Activated CD4-positive, alpha-beta T cell treated with anti-CD3 and anti-CD28 coated beads for 36 hours (primary cell): ENCODE measurements at places on chromosomes 3 and 15.

DNA sequence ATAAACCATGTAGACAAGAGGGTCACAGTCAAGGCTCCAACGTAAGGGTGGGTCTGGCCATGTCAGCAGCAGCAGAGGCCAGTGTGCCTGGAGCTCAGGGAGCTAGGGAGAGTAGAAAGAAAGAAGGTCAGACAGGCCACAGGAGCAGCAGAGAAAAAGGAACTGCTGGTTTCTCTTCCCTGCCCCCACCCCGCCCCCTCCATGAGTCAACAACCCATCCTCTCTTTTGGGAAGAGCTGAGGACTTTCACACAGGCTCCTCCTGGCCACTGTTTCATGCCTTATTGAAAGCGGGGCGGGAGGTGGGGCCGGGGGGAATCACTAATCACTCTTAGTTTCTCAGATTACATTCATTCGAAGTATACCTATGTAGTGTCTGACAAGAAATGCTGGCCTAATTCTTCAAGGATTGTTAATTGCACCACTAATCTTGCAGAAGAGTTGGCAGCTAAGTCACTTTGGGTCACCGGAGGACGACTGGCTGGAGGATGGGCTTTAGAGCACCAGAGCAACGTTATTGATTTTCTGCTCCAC lies 9.1 kb upstream of the SCG3 start:
- DNase-seq: no peak

DNA sequence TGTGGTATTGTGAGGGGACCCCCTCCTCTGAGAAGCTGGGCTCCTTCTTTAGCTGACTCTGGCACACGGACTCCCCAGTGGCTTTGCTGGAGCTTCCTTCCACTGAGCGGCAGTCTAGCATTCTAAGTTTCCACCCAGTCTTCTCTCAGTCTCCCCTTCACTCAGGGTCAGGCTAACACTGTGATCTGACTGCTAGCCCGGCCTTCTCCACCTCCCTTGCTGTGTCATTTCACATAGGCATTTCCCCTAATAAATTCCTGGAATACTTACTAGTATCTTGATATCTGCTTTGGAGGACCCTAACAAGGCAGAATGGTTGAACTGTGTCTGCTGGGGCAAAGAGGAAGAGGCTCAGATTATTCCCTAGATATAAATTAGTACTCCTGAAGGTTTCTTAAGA lies 106.2 kb upstream of the THBS1 start:
- DNase-seq: no peak

DNA sequence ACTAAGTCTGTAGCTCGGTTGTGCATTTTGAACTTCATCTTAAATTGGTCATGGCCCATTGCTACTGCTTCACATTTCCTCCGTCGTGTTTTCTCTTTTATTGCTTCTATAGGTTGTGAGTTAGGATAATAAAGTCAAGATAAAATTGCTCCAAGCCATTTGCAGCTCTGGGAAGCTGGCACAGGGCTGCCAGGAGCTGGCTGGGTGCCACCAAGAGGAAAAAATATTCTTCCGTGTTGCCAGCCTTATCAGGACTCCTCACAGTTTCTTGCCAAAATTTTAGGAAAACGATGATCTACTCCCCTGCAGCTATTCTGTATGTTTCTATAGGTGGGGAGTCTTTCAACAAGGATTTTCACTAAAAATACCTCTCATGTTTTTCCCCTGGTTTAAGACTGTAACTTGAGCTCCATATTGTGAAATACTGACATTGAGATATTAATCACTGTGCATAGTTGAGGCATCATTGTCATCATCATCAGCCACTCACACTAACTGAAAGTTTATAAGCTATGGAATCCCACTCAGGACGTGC lies 55.4 kb upstream of the PIAS1 start:
- no peak for DNase-seq

GRCh38 chr3:128547368-128547987 lies 54.5 kb upstream of the GATA2 start:
- no peak for DNase-seq

DNA sequence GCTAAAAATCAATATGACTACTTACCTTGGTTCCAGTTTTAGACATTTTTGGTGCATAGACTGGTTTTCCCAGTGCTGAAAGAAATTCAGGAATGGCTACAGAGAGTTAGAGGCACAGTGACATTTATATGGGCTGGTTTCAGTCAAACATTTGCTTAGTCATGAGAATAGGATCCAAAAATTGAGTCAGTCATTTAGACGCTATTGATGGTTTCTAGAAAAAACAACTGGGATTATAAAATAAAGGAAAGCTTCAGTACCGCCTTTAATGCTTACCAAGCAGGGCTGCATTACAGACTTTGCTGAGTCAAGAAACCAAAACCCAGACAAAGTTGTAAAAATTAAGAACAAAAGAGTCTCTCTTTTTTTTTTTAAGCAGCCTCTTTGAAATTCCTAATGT lies at the start of gene CRYGS:
Gene CRYGS (minus strand): TSS at position 100 of the 400 bp plus-strand sequence. CDS start 54 bp downstream, at position 46.
- no peak for DNase-seq

- no peak for DNase-seq
Observed at GRCh38 chr3:178325330-178325729, 210.9 kb upstream of the KCNMB2 start.

GRCh38 chr3:46881596-46882376 lies 4.3 kb downstream of the PTH1R start:
- DNase-seq: peak; percentile 43

- DNase-seq: no peak
Observed at GRCh38 chr3:74562558-74563269, 51.7 kb downstream of the CNTN3 start.

DNA sequence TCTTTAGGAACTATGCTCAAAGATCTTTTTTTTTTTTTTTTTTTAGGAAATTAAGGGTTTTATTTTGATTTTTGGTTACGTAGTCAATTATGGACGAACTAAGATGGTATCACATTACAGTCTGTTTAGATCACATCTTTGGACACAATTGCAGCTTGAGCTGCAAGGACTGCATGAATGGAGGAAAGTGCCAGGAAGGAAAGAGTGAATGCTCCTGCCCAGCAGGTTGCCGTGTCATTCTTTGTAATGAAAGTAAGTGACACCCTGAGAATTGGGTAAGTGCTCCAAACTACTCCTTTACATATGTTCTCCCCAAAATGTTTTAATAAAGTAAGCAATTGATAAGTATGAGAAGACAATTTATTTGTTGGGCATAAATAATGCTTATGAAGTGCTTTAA lies 716.5 kb upstream of the GOLIM4 start:
- DNase-seq: no peak

- DNase-seq: no peak
Observed at GRCh38 chr15:76160426-76161152, 100.8 kb downstream of the TMEM266 start.

- no peak for DNase-seq
Observed at GRCh38 chr15:81880314-81880713, 165.5 kb downstream of the MEX3B start.

- no peak for DNase-seq
Observed at GRCh38 chr3:106573605-106574004, 704.8 kb upstream of the CBLB start.

DNA sequence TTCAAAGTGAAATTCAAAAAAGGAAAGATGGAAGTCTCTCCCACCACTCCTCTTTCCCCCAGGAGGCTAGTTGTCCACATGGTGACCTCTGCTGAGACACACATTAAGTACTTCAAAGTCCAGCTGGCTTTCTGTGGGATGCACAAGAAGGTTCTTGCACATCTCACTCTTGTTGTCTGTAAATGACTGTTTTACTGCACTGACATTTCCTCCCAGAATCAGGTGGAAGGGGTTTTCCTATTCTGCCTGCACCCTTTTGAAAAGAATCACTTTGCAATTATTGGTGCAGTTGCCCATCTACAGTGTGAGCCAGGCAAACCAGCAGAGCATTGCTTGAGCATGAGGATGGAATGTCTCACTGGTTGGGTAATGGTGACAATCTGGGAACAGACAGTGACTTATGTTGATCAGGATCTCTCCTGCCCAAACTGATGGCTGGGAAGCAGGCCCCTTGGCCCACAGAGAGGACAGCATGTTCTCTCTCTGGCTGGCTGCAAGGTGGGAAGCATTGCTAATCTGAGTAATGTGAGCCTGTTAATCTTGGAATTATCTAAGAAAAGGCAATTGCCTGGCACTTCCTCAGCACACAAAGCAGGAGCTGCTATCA lies 347.7 kb upstream of the SATB1 start:
- no peak for DNase-seq

GRCh38 chr3:52534281-52535183 lies 875 bp upstream of the NT5DC2 start:
- DNase-seq: no peak

DNA sequence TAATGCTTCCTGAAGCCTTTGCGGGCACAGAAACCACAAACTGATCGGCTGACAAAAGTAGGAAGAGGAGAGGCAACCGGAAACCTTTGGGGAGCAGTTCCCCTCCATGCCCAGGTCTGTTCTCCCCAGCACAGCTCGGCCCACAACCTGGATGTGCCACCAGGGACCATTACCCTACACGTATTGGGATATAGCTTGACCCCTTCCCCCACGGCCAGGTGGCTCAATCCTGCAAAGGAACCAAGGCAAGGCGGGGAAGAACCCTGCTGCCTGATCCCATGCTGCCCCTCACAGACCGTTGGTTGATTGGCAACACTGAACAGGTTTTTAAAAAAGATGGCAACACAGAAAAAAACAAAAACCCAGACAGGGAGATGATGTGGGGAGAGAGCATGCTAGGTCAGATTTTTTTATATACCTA lies 19.7 kb upstream of the TCAIM start:
- DNase-seq: peak; percentile 9

GRCh38 chr3:172541945-172542488 lies 18.8 kb upstream of the TNFSF10 start:
- no peak for DNase-seq

- DNase-seq: no peak
Observed at GRCh38 chr3:36258421-36258820, 121.9 kb upstream of the STAC start.

- DNase-seq: no peak
Observed at GRCh38 chr3:64291956-64292355, 66.7 kb upstream of the PRICKLE2 start.

DNA sequence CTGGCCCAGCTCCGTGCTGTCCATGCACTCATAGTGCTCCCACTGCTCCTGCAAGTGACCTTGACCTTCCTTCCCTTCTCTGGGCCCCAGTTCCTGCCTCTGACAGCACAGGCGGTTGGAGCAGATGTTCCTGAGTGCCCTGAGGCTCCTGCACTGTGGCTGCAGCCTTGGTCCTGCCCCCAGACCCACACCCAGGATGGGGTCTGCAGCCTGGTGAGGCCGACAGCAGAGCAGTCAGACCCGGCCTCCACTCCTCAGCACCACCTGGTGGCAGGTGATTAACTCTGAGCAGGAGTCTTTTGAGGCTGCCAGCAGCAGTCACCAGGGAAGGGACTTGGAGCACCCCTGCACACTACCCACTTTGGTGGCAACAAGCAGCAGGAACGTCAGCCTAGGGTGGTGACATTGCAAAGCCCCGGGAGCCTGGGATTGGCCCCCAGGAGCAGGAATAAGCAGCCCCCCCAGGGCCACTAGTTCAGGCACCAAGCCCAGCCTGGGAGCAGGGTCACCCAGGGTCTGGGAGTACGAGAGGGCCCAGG lies 64.6 kb downstream of the CYP11A1 start:
- DNase-seq: peak; percentile 73

GRCh38 chr3:63976161-63976871 lies 47.0 kb downstream of the PSMD6 start:
- DNase-seq: no peak

GRCh38 chr3:99925584-99926230 lies 108.0 kb downstream of the CMSS1 start:
- no peak for DNase-seq

- DNase-seq: no peak
Observed at GRCh38 chr15:63195569-63196015, 6.2 kb downstream of the RAB8B start.

DNA sequence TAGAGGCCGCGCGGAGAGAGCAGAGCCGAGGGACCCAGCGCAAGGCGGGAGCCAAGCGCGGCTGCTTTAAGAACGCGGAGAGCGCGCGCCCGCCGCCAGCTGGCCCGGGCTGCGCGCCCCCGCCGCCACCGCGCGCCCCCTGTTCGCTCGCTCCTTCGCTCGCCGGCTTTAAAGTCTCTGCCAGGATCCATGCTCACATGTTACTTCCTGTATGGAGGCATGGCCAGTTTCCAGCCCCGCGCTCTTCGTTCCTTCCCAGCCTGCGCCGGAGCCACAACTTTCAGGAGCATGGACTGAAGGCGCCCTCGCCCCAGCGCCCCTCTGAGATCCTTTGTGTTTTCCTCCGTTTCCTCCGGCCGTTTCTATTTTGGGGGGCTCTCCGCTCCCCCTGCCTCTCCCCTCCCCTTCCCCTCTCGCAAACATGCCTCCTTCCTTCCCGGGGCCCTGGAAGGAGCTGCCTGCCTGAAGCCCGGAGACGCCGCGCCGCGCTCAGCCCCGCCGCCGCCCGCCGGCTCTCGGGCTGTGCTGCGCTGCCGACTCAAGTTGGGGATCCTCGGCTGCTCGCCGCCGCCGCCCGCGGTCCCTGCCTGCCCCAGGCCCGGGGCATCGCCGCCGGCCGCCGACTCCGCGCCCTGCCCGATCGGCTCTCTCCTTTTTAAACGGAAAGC lies at the start of gene PTPRG:
Gene PTPRG (plus strand): TSS at position 198 of the 668 bp plus-strand sequence. CDS start 717 bp downstream, outside the sequence.
- DNase-seq: peak; percentile 67

DNA sequence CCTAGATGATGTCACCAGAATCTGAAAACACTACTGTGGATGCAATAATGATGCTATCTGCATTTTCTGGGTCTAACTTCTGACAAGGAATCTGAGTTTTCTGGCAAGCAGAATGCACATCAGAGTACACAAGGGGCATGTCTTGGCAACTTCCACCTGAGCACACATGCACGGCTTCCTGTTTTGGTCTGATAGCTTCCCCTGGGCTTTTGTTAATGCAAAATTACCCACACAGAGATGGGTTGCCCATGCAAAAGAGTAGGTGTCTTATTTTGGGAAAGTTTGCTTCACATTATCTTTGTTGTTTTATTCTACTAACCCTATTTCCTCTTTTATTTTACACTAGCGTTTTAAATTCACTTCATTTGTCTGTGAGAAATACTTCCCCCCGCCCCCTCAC lies 74.2 kb upstream of the SATB1 start:
- peak; percentile 15 for DNase-seq

DNA sequence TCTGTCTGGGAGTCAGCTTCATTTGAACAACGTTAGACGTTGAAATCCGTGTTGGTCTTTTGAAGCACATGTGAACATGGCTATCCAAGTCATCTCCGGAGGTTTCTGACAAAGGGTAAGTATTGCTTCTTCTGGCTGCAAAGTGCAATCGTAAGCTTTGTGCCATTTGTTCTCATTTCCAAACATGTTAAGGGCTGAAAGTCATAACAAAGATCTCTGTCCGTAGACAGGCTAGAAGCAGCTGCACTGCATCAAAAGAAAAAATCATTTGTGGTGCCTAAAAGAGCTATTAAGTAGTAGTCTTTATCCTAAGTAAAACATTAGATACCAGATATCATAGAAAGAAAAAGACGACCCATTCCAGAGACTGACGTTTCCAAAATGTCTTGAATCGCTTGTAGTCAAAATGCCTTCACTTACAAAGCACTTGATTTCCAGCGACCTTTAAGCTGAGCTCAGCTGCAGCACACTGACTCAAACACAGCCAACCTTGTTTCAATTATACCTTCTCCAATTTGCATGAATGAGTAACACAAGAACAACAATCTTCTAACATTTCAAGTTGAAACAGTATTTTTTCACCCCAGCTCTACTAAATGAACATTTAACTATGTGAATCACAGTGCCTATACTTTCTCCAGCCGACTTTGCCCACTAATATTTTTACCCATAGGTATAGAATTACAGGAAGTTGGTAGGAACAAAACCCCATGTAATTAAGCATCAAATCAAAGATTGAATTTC lies 76.6 kb downstream of the NEDD4 start:
- DNase-seq: no peak

GRCh38 chr3:14262212-14262611 lies 83.6 kb downstream of the LSM3 start:
- DNase-seq: no peak

- DNase-seq: no peak
Observed at GRCh38 chr15:67641453-67641852, 99.0 kb downstream of the MAP2K5 start.

- DNase-seq: no peak
Observed at GRCh38 chr3:106197532-106198194, 328.9 kb upstream of the CBLB start.
